Muscle of leg (tissue), 16 donors: ENCODE measurements at places on chromosomes 4 and X. TPM values are rescaled to one million over a fixed set of nuclear protein-coding genes. Genes with fewer than 3 reads are reported as not detected.

Gene RNF128
- total RNA-seq: 0.09 TPM

Gene SMIM10L2A
- total RNA-seq: 1.6 TPM

Gene CNGA2
- not detected for total RNA-seq

Gene USP46
- total RNA-seq: 20.6 TPM

Gene CCNB3
- 0.98 TPM for total RNA-seq

Gene CSAG3
- not detected for total RNA-seq
